T47D (cell line): ENCODE measurements at places on chromosomes 7 and 10.
A peak's percentile ranks its signal among the peaks of the same experiment; 100 is the strongest.

DNA sequence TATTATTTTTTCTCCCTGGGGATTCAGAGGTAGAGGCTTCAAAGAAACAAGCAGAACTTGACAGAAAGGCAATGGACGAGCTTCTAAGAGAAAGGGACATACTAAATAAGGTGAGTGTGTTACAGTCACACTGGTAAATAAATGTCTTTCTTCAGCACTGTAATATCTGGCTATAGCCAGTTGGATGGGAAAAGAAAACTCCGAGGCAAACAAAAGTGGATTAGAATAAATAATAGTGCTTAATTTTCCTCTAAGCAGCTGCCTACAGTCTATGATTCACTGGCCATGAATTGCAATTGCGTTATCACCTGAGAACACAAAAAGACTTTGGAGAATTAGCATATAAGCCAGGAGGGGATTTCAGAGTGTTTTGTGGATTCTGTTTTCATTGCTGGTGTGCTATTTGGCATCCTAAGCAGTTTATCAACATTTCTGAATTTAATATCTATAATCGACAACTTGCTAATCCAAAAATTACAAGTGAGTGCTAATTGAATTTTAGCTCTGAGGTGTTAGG lies 23.2 kb downstream of the CFAP58 start:
- no peak for DNase-seq

DNA sequence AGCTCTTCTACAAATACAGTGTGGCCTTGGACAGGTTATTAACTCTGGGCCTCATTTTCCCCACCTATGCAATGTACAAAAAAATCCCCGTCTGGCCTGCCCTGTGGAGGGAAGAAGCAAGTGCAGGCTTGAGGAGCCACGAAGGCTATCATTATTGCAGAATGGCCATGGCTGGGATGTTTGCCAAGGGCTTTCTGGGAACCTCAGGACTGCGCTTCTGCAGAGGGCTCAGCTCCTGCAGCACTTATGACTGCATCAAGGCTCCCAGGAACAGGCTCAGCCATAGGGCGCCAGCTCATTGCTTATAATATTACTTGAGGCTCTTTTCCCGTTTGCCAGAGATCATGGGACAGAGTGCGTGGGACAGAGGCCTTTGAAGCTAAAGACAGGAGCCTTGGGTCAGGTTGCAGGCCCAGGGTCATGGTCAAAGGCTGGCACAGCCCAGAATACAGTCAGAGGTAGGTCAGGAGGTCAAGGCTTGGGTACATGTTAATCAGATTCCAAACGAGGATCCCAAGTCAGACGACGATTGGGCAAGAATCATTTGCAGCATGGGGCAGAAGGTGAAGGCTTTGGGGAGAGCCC lies 20.6 kb upstream of the C10orf105 start:
- DNase-seq: no peak

- no peak for DNase-seq
Measured at GRCh38 chr7:82376739-82377138, 66.8 kb downstream of the CACNA2D1 start.

DNA sequence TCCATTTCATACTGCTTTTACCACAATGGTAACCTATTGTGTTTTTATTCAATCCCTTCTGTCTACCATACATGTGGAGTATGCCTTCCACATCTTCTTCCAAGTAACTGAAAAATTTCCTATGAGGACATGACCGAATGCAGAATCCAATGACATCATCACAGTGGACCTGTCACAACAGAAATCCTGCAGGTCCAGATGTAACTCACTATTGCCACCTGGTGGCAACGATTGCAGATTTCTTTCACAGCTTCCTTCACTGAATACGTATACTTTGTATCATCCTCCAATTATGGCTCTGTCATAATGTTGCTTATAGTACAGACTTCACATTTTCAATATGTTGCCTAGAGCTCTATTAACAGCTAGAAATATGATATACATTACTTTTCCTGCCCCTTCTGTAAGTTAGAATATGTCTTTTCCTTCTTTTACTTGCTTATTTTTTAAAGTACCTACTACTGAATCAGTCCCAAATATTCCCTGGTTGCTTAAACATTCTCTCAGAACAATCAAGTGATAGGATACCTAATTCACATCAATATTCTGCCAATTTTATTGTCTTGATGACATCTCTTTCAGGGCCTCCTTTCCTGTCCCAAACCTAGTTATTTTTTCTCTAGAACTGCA lies 45.4 kb downstream of the SLC13A1 start:
- DNase-seq: peak; percentile 31

DNA sequence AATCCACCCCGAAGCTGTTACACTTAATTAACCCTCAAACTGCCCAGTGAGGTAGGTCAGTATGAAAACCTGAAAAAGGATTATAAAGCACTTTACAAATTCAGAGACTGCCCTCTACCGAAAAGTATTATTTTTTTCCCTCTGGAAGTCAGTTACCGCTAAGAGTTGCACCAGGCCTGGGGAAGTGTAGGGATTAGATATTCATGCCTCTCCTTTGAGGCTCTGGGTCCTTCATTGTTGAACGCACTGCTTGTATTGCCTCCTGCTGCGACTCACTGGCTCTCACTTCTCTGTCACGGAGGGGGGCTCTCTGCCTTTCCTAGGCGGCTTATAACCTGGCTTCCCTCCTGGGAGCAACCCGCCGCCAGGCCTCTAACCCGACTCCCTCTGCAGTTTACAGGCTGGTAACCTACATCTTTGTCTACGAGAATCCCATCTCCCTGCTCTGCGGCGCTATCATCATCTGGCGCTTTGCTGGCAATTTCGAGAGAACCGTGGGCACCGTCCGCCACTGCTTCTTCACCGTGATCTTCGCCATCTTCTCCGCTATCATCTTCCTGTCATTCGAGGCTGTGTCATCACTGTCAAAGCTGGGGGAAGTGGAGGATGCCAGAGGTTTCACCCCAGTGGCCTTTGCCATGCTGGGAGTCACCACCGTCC lies 2.7 kb downstream of the RHBDD2 start:
- DNase-seq: no peak

DNA sequence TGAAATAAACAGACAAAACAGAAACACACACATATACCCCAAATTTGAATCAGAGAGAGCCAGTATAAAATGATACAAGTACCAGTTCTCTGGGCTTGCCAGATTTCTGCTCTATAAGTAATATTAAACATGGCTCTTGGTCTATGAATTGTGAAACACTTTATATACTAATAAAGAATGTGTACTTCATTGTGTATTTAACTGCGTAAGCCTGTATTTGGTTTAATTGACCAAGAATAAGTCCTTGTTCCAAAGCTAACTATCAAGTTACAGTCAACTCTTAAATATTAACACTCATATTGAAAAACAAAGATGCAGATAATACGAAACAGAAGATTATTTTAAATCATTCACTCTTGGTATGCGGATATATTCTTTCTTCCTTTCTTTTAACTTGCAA lies 8.7 kb downstream of the FGFR2 start:
- DNase-seq: no peak
